Thoracic aorta (tissue), 2 donors: ENCODE measurements at places on chromosomes 5 and 9.
A peak's percentile ranks its signal among the peaks of the same experiment; 100 is the strongest.

DNA sequence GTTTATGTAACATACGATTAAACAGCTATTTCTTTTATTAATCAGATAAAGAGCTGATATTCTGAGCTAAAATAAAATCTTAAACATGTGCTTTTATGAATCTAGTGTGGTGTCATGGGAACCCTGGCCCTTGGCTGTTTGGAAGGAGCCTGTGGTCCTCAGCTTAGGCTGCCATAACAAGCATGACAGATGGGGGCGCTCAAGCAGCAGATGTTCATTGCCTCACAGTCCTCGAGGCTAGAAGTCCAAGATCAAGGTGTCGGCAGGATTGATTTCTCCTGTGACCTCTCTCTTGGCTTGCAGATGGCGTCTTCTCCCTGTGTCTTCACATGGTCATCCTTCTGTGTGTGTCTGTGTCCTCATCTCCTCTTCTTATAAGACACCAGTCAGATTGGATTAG is 448.2 kb downstream of the GADD45G start:
- no peak for DNase-seq
- no peaks in the 10 kb centered on the region for H3K36me3 ChIP-seq
- H3K4me1 ChIP-seq: no peaks in the 10 kb centered on the region
- no peaks in the 10 kb centered on the region for H3K27me3 ChIP-seq
- no peak overlapping the region for H3K4me3 ChIP-seq

GRCh38 chr9:108978205-108978604 is 35.1 kb downstream of the CTNNAL1 start:
- H3K4me3 ChIP-seq: no peak overlapping the region
- H3K27ac ChIP-seq: no peak overlapping the region
- no peak for DNase-seq
- no peaks in the 10 kb centered on the region for H3K27me3 ChIP-seq
- H3K36me3 ChIP-seq: peaks cover 13% of the 10 kb centered on the region

GRCh38 chr9:105330201-105330600 is 85.8 kb downstream of the SLC44A1 start:
- no peak overlapping the region for H3K27ac ChIP-seq
- H3K4me3 ChIP-seq: no peak overlapping the region
- peaks cover 9% of the 10 kb centered on the region for H3K4me1 ChIP-seq

- DNase-seq: no peak
- peak overlapping the region; percentile 16 for H3K27ac ChIP-seq
- H3K36me3 ChIP-seq: no peaks in the 10 kb centered on the region
- H3K27me3 ChIP-seq: no peaks in the 10 kb centered on the region
Observed at GRCh38 chr5:119327018-119327417, 28.8 kb upstream of the TNFAIP8 start.

GRCh38 chr5:91049112-91049511 is 334.0 kb downstream of the ARRDC3 start:
- no peak for DNase-seq
- no peak overlapping the region for H3K27ac ChIP-seq
- no peak overlapping the region for H3K4me3 ChIP-seq
- no peaks in the 10 kb centered on the region for H3K27me3 ChIP-seq

- H3K27me3 ChIP-seq: no peaks in the 10 kb centered on the region
- no peak overlapping the region for H3K27ac ChIP-seq
- peaks cover 33% of the 10 kb centered on the region for H3K4me1 ChIP-seq
Observed at GRCh38 chr5:72463449-72464052, 43.7 kb downstream of the ZNF366 start.

DNA sequence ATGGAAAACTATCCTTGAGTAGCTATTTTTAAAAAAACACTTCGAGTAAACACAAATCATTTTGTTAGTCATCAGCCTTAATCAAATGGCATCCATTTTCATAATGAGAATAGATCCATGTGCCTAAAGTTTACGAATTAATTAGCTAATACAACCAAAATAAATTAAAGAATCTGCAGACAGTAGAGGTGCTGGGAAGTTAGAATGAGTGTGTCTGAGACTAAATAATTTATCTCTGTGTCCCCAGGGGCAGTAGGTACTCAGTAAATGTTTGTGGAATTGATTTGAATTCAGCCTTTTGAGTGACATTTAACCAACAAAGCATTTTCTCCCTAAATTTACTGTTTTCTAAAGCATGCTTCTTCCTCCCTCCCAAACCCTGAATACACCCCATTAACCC is 18.6 kb downstream of the TNFSF15 start:
- no peak overlapping the region for H3K27ac ChIP-seq
- no peak for DNase-seq
- no peak overlapping the region for H3K4me3 ChIP-seq
- no peaks in the 10 kb centered on the region for H3K27me3 ChIP-seq
- no peaks in the 10 kb centered on the region for H3K4me1 ChIP-seq

DNA sequence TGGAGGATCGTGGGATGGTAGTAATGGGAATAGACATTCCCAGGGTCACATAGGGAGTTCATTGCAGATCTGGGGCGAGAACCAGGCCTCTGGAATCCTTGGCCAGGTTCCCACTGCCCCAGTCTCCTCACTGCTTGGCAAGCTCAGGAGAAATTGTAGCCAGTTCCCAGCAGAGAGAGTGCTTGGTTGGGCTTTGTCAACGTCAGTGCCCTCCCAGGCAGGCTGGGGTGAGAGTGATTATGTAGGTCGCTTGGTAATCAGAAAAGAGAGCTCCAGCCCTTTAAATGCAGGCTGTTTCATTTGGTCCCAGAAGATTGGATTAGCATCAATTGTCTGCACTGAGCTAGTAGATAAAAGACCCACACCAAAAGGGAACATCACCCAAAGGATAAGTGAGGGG is 51.8 kb upstream of the GALNT10 start:
- H3K27me3 ChIP-seq: no peaks in the 10 kb centered on the region
- no peaks in the 10 kb centered on the region for H3K4me1 ChIP-seq
- no peak overlapping the region for H3K27ac ChIP-seq
- no peaks in the 10 kb centered on the region for H3K36me3 ChIP-seq
- H3K4me3 ChIP-seq: no peak overlapping the region
- no peak for DNase-seq

- H3K4me3 ChIP-seq: no peak overlapping the region
- no peaks in the 10 kb centered on the region for H3K27me3 ChIP-seq
- no peak for DNase-seq
- H3K36me3 ChIP-seq: no peaks in the 10 kb centered on the region
- H3K4me1 ChIP-seq: no peaks in the 10 kb centered on the region
- H3K27ac ChIP-seq: no peak overlapping the region
Observed at GRCh38 chr5:169080448-169080911, 220.5 kb downstream of the SLIT3 start.

- no peaks in the 10 kb centered on the region for H3K36me3 ChIP-seq
- H3K27ac ChIP-seq: no peak overlapping the region
- H3K27me3 ChIP-seq: no peaks in the 10 kb centered on the region
Observed at GRCh38 chr5:122515709-122516431, 203.8 kb downstream of the SNCAIP start.

DNA sequence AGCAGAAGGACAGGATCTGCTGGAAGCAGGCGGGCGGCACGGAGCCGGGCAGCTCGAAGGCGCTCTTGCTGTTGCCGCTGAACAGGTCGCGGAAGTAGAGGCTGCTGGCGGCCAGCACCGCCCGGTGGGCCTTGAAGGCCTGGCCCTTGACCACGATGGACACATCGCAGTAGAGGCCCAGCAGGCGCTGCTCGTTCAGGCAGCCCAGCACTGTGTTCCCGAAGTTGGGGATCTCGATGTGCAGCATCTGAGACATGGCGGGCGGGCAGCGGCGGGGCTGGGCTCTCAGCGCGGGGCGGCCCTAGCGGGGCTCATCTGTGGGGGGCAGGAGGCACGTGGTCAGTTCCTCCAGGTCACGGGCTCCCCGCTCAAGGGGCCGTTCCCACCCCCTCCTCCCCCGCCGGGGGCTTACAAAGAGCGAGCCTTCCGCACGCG is 44.8 kb downstream of the NACC2 start:
- H3K27ac ChIP-seq: no peak overlapping the region
- H3K4me1 ChIP-seq: peaks cover 60% of the 10 kb centered on the region
- peaks cover 20% of the 10 kb centered on the region for H3K36me3 ChIP-seq
- H3K27me3 ChIP-seq: no peaks in the 10 kb centered on the region
- H3K4me3 ChIP-seq: no peak overlapping the region

DNA sequence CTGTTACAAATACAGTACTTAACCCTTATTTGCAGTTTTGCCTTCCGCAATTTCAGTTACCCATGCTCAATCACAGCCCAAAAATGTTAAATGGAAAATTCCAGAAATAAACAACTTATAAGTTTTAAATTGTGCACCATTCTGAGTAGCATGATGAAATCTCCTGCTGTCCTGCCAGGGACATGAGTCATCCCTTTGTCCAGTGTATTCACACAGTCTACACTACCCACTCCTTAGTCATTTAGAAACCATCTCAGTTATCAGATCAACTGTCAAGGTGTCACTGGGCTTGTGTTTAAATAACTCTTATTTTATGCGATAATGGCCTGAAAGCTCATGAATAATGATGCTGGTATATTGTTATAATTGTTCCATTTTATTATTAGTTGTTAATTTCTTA is 95.8 kb downstream of the PLCXD3 start:
- no peaks in the 10 kb centered on the region for H3K36me3 ChIP-seq
- H3K27ac ChIP-seq: no peak overlapping the region
- no peak overlapping the region for H3K4me3 ChIP-seq
- H3K27me3 ChIP-seq: no peaks in the 10 kb centered on the region
